ENCODE measurements at places on chromosomes 12 and 14.

DNA sequence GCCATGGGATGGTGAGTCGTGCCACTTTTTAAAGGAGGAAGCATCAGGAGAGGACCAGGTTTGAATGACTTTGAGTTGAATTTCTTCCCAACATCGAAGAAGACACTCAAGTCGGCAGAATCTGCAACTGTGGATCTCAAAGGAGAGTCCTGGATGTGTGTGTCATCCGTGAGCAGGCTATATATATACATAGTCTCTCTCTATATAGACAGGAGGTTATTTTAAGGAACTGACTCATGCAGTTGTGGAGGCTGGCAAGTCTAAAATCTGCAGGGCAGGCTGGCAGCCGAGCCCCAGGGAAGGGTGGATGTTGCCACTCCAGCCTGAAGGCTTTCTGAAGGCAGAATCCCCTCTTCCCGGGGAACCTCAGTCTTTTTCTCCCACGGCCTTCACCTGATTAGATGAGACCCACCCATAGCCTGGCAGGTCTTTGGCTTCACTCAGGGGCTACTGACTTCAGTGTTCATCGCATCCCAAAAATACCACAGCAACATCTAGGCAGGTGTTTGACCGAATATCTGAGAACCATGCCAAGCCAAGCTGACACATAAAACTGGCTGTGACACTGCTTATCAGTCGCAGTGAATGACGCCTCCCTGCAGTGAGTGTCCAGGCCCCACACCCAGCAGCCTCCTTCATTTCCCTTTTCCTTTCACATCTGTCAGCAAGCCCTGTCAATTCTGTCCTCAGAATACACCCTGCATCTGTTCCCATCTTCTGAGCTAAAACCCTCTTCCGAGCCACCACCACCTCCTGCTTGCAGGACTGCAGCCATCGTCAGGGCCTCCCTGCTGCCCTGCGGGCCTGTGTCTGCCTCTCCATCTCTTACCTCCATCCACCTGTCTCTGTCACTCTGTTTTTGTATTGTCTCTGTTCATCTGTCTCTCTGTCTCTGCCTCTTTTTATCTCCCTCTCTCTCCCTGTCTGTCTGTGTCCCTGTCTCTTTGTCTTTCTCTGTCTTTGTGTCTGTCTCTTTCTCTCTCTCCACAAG is 54.0 kb downstream of the ZNF664 start:
- DNase-seq = no peak

DNA sequence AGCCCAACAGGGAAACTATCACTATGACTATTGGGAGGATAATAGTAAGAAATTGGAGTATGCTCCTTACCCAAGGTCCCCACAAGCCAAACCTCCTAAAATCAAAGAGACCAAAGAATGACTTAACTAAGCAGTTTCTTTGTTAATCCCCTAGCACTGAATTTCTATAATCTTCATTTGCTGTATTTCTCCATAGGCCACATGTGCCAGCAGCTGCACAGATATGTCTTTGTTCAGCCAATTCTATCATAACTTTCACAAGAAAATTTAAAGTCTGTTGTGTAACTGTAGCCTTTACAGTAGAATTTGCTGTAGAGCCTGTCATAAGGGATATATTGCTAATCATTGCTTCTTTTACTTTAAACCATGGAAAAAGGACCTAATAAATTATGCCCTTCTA is 104.0 kb downstream of the RIN3 start:
- no peak for DNase-seq

GRCh38 chr14:99237288-99237687 is 34.7 kb downstream of the BCL11B start:
- DNase-seq = no peak

- no peak for DNase-seq
These were observed 27.6 kb upstream of the TRAF3 start for GRCh38 chr14:102749393-102750305.

Data from activated gamma-delta T cell treated with Interleukin-2 at 50 U/mL for 16 hours (primary cell).